Stimulated activated CD4-positive, alpha-beta T cell treated with anti-CD3 and anti-CD28 coated beads, Interleukin-1b, Interleukin-23, amount 100 ng/mL, for 1 hour (primary cell): ENCODE measurements at places on chromosomes 2 and 18.
A peak's percentile ranks its signal among the peaks of the same experiment; 100 is the strongest.

DNA sequence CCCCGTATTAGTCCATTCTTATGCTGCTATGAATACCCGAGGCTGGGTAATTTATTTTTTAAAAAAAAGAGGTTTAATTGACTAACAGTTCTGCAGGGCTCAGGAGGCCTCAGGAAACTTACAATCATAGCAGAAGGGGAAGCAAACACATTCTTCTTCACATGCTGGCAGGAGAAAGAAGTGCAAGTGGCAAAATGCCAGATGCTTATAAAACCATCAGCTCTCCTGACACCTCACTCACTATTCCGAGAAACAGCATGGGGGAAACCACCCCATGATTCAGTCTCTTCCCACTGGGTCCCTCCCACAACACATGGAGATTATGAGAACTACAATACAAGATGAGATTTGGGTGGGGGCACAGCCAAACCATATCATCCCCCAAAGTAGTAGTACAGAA, 2148.5 kb upstream of the PIK3C3 start:
- DNase-seq: no peak

- DNase-seq: peak; percentile 72
Measured at GRCh38 chr18:11908182-11909060, at the start of gene MPPE1. MPPE1 (minus strand) TSS chr18:11908317; CDS start chr18:11897264, 11,053 bp downstream.

GRCh38 chr2:238720232-238720672, 127.6 kb upstream of the TWIST2 start:
- no peak for DNase-seq

DNA sequence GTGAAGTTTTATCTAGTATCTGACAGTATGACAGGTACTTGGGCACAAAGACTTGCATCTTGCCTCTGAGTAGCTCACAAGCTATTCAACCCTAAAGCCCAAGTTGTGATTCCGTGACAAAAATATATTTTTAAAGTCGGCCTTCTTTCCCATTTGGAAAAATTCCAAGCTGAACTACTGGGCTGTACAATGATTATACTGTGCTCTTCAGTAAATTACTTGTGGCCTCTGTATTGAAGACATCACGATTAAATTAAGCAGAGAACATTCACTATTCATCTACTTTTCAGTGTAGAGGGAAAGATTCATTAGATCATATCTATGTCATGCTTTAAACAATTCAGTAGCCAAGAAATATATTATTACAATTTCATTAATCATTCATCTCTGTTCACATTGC, 282.2 kb downstream of the CDH2 start:
- DNase-seq: no peak

- no peak for DNase-seq
Measured at GRCh38 chr18:8208716-8209115, 400.5 kb upstream of the RAB12 start.

DNA sequence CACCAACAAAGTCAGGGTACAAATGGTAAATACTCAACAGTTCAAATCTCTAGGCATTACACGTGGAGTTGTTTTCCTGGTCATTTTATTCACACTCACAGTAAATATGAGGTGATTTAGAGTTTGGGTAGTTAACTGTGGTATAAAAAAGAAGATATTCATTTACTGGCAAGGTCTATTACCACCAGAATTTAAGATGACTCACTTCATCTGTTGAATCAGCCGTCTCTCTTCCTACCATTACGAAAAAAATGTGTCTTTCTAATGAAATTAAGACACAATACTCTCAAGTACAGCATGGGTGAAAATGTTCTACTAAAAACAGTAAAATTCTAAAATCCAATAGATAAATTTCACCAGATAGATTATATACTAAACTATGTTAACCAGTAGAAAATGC, 21.0 kb upstream of the GPR75 start:
- no peak for DNase-seq
